B cell (primary cell): ENCODE measurements at places on chromosomes 16 and 17. TPM values are rescaled to one million over a fixed set of nuclear protein-coding genes. Genes with fewer than 3 reads are reported as not detected.

GRCh38 chr16:23949630-23950290 lies 114.0 kb downstream of the PRKCB start:
- H3K4me1 ChIP-seq: peaks cover 98% of the 10 kb centered on the region
- no peaks in the 10 kb centered on the region for H3K27me3 ChIP-seq
- H3K36me3 ChIP-seq: no peaks in the 10 kb centered on the region
- H3K4me3 ChIP-seq: no peak overlapping the region
- H3K27ac ChIP-seq: peak overlapping the region; percentile 67

- H3K4me1 ChIP-seq: peaks cover 52% of the 10 kb centered on the region
- no peak overlapping the region for H3K4me3 ChIP-seq
- no peaks in the 10 kb centered on the region for H3K27me3 ChIP-seq
- DNase-seq: peak; percentile 82
- peak overlapping the region; percentile 24 for H3K27ac ChIP-seq
Observed at GRCh38 chr16:88769617-88770460, 15.2 kb downstream of the PIEZO1 start.

GRCh38 chr16:69935278-69935711 lies 15.8 kb upstream of the CLEC18A start:
- H3K36me3 ChIP-seq: peaks cover 94% of the 10 kb centered on the region
- H3K4me3 ChIP-seq: no peak overlapping the region
- H3K27me3 ChIP-seq: no peaks in the 10 kb centered on the region
- no peak overlapping the region for H3K27ac ChIP-seq
- no peak for DNase-seq
- no peaks in the 10 kb centered on the region for H3K4me1 ChIP-seq

The MT1X gene
- 13.0 and 17.2 TPM in 2 replicates for total RNA-seq

DNA sequence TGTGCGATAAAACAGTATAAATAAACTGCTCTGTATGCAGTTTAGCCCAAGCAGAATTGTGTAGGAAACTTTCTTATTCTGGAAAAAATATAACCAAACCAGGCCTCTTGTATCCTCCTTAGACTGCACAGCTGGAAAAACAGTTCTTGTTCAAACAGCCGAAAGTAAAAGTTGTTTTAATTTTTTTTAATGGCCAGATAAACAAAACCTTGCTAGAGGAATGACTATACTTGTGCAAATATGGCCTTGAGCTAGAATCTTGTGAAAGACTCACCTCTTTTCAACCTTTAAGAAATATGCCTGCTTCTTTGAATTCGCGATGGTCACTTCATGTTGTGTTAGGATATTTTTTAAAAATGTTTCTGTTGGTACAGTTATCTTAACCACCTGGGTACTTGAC lies 114.5 kb upstream of the MAF start:
- DNase-seq: no peak
- H3K4me1 ChIP-seq: no peaks in the 10 kb centered on the region
- H3K27ac ChIP-seq: no peak overlapping the region
- H3K36me3 ChIP-seq: no peaks in the 10 kb centered on the region

The MPO gene
- 0.73 TPM in 1 of 2 replicates, not detected in the other for total RNA-seq

- no peak overlapping the region for H3K27ac ChIP-seq
- H3K36me3 ChIP-seq: no peaks in the 10 kb centered on the region
- H3K4me1 ChIP-seq: no peaks in the 10 kb centered on the region
- no peak for DNase-seq
Observed at GRCh38 chr16:17776888-17777287, 306.1 kb upstream of the XYLT1 start.

DNA sequence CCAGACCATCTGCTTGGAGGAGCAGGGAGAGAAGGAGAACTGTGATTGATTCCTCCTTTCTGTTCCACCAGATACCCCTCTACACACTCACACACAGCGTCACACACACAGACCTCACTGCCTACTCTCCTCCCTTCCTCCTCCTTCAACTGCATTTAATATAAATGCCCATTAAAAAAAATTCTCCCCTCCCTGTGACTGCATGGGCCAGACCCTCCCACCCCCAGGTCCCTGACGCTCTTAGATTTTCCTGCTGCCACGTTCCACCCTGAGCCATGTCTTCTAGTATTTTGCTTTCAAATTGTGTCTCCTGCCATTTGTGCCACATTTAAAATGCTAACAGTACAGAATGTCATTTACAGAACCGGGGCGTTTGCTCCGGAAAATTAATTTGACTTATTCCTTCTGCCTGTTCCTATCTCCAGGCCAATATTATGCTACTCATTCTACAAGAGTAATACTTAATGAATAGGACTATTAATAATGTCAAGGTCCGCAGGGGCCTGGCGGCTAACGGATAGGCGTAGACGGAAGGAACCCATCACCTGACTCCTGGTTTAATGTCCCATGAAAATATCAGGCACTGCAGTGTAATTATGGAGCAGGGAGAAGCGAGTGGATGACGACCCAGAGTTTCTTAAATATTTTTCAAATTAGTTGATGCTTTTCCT lies 100.2 kb downstream of the MRM1 start:
- no peak for DNase-seq
- H3K27me3 ChIP-seq: peaks cover 47% of the 10 kb centered on the region
- H3K4me3 ChIP-seq: no peak overlapping the region
- H3K4me1 ChIP-seq: no peaks in the 10 kb centered on the region

The KRTAP3-2 gene
- total RNA-seq: not detected in 2 replicates

The KRT20 gene
- total RNA-seq: not detected in 2 replicates
